ENCODE measurements at places on chromosomes 5 and 9.
A peak's percentile ranks its signal among the peaks of the same experiment; 100 is the strongest.

DNA sequence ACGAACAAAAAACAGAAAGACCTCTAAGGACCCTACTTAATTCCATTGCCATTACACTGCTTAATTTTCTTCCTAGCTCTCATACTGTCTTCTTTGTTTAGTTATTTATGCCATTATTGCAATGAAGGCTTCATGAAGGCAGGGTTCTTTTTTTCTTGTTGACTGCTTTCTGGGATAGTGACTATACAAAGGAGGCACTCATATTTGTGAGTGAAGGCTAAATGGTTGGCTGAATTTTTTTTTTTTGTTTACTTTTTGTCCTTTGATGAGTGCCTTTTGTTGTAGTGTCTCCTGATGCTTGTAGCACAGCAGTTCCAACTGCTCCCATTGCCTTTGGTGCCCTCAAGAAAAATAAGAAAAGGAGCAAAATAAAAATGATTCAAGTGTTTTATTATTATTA lies 17.8 kb downstream of the CTNNA1 start:
- DNase-seq = no peak

DNA sequence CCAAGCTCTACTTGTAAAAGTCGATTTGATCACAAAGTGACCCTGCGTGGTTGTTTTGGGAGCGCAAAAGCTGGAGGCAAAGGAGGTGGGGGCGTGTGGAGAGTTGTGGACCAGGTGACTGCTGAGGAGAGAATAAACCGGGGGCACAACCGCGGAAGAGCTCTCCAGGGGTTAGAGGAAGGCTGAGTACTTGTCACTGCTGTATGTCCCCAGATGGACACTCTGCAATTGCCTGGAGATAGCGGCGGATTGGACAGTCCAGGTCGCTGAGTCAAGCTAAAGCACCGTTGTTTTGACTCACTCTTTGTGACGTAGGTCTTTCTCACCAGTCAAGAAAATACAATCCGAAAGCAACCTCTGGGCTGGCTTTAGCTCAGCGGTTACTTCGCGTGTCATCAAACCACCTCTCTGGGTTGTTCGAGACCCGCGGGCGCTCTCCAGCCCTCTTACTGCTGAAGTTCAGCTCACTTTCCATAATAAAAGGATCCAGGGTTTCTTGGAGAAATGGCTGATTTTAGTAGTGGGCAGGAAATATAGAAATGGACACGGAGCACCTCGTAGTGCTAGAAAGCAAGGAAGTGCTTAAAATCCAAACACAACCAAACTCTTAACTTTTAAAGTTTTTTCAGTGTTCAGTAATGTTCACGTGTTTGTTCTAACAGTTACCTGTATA lies 25.7 kb downstream of the ZMAT2 start:
- DNase-seq = peak; percentile 55

DNA sequence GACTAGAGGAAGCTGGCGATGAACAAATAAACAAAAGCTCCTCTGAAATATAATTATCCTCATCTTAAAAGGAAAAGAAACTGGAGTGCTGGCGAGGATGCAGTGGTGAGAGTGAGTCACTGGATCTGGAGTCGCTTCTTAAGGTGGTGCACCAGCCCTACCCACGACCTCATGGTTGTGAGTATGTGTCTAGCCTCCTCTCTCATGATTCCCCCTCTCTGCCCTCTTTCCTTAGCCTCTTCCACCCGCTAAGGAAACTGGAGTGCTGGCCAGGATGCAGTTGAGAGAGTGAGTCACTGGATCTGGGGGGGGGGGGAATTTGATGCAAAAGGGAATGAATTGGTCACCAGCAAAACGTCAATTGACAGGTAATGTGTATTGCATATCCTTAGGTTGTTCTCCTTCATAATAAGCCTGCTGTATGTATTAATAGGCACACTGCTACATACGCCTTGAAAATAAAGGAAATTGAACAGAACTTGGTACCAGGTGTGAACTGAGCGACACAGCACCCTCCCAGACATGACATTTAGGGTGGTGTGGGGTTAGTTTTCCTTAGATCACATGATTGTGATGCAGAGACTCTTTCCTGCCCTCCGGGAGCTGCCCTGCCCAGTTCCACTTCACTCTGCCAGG lies 36.3 kb upstream of the EBF1 start:
- peak; percentile 59 for DNase-seq

- no peak for DNase-seq
Measured at GRCh38 chr5:9302218-9302617, 243.7 kb downstream of the SEMA5A start.

DNA sequence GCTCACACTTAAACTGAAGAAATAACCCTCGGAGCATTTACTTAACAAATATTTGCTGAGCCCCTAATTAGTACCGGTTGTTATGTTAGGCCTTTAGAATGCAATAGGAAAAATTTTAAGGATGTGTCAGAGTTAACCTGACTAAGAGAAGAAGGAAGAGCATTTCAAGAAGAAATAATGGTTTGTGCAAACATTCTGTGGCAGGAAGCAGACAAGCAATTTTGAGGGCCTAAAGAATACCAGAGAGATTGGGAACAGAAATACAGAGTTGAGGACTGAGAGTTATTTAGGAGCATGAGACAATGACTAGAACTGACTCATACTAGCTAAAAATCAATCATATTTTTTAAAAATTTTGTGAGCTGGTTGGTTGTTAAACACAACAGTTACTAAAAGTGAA lies 218.8 kb downstream of the PRR16 start:
- DNase-seq = no peak

DNA sequence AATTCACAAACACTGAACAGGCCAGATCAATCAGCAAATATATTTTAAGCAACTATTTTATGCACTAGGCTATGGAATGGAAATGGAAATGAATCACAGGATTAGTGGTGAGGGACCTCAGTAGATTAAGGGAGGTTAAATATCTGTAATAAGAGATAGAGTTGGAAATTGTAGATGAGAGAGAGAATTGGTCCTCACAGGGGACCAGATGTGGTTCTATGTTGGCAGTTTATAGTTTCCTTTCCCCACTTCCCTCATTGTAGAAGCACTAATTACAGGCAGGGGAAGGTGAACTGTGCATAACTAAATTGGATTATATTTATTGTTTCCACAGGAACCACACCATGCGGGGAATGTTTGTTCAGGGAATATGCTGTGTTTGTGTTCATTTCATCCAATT lies 496.2 kb downstream of the ARHGEF28 start:
- no peak for DNase-seq

- no peak for DNase-seq
Measured at GRCh38 chr5:108109059-108109458, 272.8 kb downstream of the FBXL17 start.
